ENCODE measurements at places on chromosomes 16 and 17.

- DNase-seq, result no peak
Observed at GRCh38 chr16:46848768-46849764, 18.1 kb upstream of the C16orf87 start.

DNA sequence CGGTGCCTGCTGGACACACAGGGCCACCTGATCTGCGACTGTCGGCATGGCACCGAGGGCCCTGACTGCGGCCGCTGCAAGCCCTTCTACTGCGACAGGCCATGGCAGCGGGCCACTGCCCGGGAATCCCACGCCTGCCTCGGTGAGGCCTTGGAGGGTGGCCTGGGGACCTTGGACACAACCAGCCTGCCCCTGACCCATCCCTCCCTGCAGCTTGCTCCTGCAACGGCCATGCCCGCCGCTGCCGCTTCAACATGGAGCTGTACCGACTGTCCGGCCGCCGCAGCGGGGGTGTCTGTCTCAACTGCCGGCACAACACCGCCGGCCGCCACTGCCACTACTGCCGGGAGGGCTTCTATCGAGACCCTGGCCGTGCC, 1.4 kb downstream of the NTN3 start:
- DNase-seq, result no peak

DNA sequence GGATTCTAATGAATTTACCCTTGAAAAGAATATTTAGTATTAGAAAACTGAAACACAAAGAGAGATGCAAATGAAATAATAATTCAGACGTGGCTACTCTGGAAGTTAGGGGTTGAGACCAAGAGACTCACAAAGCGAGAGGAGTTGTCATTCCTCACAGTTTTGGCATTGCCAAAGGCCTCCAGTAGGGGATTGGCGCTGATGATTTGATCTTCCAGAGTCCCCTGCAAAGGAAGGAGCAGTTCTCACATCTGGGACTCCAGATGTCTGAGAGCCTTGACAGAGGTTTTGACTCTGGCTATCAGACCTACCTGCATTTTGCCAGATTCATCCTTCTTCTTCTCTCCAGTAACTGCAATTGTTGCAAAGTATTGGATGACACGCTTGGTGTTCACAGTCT, 6.6 kb downstream of the MYH8 start:
- DNase-seq, result no peak

- DNase-seq, result no peak
Observed at GRCh38 chr17:66330646-66331037, 28.2 kb downstream of the PRKCA start.

DNA sequence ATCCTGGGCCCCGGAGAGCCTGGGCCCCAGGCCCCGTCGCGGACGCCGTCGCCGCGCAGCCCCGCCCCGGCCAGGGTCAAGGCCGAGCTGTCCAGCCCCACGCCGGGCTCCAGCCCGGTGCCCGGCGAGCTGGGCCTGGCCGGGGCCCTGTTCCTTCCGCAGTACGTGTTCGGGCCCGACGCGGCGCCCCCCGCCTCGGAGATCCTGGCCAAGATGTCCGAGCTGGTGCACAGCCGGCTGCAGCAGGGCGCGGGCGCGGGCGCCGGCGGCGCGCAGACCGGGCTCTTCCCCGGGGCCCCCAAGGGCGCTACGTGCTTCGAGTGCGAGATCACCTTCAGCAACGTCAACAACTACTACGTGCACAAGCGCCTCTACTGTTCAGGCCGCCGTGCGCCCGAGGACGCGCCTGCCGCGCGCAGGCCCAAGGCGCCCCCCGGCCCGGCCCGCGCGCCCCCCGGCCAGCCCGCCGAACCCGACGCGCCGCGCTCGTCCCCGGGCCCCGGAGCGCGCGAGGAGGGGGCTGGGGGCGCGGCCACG, 36.8 kb upstream of the ZC3H18 start:
- no peak for DNase-seq

- DNase-seq, result no peak
Observed at GRCh38 chr16:87107201-87107600, 210.0 kb downstream of the C16orf95 start.

GRCh38 chr16:65510850-65511249, 389.0 kb upstream of the CDH11 start:
- DNase-seq, result no peak

DNA sequence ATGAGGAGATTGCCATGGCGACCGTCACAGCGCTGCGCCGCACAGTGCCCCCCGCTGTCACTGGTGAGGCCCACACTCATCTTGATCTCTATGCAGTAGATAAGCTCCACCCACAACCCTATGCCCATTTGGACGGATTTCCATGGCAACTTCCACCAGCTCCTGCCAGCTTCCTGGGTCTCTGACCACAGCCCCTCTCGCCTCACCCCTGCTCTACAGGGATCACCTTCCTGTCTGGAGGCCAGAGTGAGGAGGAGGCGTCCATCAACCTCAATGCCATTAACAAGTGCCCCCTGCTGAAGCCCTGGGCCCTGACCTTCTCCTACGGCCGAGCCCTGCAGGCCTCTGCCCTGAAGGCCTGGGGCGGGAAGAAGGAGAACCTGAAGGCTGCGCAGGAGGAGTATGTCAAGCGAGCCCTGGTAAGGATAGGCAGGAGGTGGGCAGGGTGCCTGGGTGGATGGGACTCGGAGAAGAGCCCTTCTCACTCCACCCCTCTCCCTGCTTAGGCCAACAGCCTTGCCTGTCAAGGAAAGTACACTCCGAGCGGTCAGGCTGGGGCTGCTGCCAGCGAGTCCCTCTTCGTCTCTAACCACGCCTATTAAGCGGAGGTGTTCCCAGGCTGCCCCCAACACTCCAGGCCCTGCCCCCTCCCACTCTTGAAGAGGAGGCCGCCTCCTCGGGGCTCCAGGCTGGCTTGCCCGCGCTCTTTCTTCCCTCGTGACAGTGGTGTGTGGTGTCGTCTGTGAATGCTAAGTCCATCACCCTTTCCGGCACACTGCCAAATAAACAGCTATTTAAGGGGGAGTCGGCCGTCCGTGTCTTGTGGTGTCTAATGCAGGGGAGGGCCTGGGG, 4.3 kb downstream of the ALDOA start:
- DNase-seq, result peak; percentile 78

- DNase-seq, result no peak
Observed at GRCh38 chr17:49691677-49692191, 13.8 kb upstream of the SPOP start.

- no peak for DNase-seq
Observed at GRCh38 chr17:37774504-37774903, 29.6 kb upstream of the HNF1B start.

DNA sequence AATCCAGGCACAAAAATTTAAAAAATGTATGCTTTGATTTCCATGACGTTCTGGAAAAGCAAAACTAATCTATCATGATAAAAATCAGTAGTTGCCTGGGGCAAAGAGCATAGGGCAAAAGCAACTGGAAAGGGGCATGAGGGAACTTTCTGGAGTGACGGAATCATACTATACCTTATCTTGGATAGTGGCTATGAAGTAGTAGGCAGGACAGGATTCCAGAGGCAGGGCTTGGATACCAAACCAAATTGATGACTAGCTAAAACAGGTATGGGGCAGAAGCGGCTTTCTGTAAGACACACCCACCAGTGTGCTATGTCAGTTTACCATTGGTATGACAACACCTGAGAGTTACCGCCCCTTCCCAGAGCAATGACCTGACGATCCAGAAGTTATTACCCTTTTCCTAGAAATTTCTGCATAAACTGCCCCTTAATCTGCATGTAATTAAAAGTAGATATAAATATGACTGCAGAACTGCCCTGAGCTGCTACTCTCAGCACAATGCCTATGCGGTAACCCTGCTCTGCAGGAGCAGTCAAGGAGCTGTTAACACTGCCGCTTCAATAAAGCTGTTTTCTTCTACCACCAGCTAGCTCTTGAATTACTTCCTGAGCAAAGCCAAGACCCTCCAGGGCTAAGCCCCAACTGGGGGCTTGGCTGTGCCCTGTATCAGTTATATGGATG, 56.7 kb downstream of the CFDP1 start:
- no peak for DNase-seq

DNA sequence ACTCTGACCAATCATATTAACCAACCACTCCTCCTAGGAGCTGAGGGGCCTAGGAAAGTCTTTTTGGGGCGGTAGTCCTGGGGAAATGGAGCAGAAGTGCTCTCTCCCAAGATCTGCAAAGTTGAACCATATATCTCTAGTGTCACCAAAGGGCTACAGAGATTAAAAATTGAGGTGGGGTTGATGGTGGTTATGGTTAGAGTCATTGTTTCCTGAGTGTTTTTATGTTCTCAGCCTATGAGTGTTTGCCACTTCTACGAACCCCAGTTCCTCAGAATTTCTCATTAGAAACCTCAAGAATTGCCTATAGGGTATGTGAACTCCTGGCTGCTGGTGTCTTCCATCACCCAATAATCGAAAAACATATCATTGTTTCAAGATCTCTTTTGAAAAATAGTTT, 217.8 kb downstream of the CDRT15L2 start:
- DNase-seq, result no peak

DNA sequence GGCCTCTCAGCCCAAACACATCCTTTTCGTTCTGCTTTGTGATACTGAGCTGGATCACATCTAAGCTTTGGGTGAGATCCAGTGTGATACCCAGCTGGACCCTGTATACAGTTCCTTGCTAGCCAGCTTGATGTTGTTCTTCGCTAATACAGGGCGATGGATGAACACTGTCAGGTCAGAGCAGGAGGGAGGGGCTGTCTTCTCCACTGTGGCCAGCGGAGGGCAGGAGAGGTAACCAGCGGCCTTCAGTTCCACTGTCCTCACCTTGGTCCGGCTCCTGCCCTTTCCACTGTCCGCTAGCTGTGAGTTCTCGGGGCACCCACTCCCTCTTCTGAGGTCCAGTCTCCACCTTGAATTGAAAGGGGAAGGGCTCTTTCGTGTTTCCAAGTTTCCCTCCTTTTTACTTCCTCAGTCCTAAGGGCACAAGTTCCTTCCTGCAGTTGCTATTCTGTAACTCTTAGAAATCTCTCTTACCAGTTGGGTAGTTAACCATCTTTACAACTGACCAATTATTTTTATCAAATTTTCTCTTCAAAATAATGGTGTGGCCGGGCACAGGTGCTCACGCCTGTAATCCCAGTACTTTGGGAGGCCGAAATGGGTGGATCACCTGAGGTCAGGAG, 3.0 kb upstream of the ZNF213 start:
- peak; percentile 57 for DNase-seq

GRCh38 chr17:61809816-61810392, 53.4 kb downstream of the BRIP1 start:
- peak; percentile 20 for DNase-seq

DNA sequence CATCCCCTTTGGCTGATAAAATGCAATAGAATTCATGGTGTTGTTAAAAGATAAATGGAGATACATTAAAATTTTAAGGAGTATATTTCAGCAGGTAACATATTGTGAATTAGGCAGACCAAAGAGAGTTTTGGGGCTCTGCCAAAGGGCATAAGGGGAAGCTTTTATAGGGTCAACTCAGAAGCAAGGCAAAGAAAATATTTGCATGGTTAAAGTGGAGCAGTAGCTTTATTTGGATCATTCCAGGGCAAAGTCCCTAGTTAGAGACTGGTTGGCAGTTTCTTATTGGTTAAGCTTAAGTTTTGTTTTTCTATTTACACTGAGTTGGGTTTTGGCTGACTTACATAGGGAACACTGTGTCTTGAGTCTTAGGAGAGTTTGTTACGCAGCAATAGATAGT, 75.1 kb upstream of the CA10 start:
- DNase-seq, result no peak

GRCh38 chr17:17790637-17791464, 45.9 kb downstream of the SREBF1 start:
- DNase-seq, result no peak

DNA sequence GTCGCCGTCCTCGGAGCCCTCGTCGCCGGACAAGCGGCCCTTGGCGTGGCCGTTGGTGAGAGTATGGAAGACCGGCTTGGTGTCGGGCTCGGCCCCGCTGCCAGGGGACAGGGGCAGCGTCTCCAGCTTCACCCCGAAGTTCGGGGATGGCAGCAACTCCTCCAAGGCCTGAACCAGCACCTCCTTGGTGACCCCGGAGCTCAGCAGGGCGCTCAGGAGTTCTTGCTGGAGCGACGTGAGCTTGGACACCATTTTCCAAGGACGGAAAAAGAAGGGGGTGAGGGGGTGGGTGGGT, 279 bp downstream of the HNF1B start:
- no peak for DNase-seq

DNA sequence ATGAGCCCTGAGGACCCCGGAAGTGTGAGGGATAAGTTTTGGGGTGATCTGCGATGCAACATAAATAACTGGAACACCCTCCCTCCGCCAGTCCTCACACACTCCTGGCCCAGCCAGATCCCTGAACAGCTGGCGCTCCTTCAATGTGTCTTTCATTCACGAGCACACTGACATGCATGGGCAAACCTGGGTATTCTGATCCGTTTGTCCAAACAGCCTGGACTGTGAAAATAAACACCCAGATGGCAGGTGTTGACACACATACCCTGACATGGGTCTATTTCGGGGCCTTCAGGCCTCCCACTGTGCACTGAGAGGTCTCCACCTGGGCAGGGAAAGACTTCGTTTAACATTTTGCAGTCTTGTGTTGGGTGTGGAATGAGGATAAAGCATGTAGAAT, 3.0 kb upstream of the CPNE2 start:
- no peak for DNase-seq

GRCh38 chr17:27520491-27521185, 64.4 kb downstream of the KSR1 start:
- no peak for DNase-seq

DNA sequence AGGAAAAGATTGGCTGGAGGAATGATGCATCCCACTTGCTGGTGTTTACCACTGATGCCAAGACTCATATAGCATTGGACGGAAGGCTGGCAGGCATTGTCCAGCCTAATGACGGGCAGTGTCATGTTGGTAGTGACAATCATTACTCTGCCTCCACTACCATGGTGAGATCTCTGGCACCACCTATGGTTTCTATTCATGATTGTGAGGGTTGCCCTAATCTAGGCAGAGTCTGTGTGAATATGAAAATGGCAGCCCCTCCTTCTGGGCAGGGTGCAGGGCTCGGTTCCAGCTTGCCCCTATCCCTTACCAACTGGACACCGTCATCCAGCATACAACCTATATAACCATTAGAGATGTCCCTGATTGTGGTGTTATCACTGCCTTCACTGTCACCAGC, 33.4 kb downstream of the ITGB3 start:
- DNase-seq, result no peak

GRCh38 chr17:51674579-51675255, 414.4 kb downstream of the UTP18 start:
- DNase-seq, result no peak

GRCh38 chr17:57679356-57679755, 65.7 kb downstream of the CCDC182 start:
- DNase-seq, result no peak

DNA sequence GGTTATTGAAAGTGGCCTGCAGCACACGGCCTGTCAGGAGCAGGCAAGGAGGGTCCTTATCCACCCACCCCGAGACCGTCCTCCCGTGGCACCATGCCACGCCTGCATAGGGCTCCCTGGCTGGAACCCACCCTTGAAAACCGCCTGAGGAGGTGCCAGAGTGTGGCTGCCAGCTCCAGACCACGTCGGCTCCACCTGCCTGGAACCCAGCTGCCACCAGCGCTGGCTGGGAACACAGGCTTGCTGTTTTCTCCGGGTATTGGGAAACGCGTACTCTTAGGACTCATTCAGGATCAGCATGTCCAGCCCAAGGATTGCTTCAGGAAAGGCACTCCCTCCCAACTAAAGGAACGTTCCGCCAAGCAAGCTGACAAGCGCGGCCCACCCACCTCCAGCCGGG, 6.7 kb downstream of the ARL16 start:
- no peak for DNase-seq
